ENCODE measurements at places on chromosomes 5 and 9.

DNA sequence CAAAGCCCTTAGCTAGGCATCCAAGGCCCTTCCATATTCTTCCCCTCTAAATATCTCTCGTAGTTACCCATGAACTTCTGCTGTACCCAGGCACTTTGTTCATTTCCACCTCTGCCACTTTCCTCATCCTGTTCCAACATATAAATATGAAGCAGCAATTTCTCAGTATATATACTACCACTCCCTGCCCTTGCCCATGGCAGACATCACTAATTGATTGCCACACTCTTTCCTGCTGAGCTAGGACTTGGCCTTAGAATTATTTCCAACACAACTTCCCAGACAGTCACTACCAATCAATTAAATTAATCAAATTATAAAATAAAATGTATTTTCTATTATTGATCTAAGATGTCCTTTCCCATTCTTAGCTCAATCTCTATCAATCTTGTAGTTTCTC is 8.5 kb downstream of the INSYN2B start:
- no peak for DNase-seq

- no peak for DNase-seq
Measured at GRCh38 chr5:80346055-80346454, 26.3 kb downstream of the SPZ1 start.

- DNase-seq: no peak
Measured at GRCh38 chr5:5533927-5534326, 111.5 kb downstream of the ICE1 start.

- no peak for DNase-seq
Measured at GRCh38 chr9:31807574-31808256, 576.7 kb upstream of the ACO1 start.

- DNase-seq: no peak
Measured at GRCh38 chr5:162096448-162096847, 28.9 kb downstream of the GABRG2 start.

DNA sequence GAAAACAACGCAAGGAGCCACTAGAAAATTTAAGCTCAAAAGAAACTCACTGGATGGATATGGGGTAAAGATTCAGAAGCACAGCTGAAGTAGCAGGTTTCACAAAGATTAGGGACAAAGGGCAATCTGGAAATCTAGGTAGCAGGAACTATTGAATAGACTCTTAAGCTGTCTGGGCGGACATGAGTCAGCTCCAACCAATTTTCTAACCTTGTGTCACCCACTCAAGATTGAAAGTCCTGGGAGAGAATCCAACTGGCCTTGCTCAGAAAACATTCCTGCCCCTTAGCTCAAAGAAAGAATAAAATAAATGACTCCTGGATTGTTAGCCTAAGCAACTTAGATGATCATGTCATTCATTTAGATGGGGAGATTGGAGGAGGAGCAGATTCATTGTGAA is 69.2 kb downstream of the STK32A start:
- DNase-seq: no peak

- DNase-seq: peak; percentile 98
Measured at GRCh38 chr5:38845526-38846378, at the start of gene OSMR. Gene OSMR, plus strand, starts transcription at chr5:38846012. Its CDS starts 23,033 bp downstream, at chr5:38869045.

- no peak for DNase-seq
Measured at GRCh38 chr9:108983885-108984284, 29.4 kb downstream of the CTNNAL1 start.

DNA sequence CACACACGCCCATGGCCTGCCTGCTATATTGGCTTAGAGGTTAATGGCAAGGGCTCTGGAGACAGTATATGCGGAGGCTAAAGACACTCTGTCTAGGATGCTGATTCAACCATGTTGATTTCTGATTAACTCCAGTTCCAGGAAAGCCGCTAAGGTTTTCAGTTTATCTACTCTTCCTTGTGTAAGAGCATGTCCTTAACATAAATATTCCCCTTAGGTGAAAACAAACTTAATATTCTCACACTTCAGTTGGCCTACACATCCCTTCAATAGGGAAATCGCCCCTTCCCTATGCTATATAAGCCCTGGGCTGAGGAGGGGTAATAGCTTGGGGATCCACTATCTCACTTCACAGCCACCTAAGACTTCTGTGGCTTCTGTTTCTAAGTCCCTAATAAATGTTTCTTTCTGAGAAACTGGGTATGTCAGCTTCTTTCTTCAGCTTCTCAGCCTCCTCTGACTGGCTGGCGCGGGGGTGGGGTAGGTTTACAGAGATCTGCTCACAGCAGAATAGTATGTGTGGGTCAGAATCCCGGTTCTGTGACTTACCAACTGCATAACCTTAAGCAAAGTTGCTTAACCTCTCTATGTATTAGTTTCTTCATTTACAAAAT is 4.3 kb upstream of the GPX3 start:
- no peak for DNase-seq

- no peak for DNase-seq
Measured at GRCh38 chr9:104386425-104387069, 117.5 kb upstream of the OR13F1 start.

DNA sequence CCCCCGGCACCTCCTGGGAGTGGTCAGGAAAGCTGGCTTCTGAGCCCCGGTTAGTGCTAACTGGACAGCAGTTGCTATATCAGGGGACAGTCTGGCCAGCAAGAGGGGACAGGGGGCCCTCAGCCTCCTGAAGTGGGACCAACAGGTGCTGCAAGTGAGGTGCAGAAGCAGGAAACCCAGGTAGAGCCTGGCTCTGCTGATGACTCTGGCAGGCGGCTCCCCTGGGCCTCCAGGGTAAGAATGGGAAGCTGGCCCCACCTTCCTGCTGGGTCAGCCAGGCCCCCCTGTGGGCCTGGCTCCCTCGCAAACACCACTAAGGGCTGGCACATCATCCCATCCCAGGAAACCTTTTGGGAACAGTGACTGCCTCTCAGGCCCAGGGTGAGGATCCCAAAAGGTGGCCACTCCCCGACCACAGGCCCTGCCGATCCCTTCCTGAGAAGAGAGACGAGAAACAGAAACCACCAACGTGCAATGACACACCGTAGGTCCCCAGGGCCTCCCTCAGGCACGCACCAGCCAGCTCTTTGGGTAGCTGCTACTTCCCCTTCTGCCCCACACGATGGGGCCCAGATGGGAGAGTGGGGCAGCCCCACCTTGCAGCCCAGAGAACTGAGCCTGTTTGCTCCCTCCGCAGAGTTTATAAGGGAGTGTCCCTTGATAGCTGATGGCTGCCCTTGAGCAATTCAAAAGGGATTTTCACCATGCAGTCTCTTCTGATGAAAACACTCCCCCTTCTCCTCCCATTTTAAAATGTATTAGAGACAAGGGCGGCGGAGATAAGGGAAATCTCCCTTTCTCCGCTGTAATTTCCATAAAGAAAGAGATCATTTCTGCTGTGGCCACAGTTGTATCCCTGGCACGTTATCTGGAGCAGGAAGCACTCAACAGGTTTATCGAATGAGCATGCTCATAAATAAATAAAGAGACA is 76.8 kb downstream of the STK10 start:
- no peak for DNase-seq

DNA sequence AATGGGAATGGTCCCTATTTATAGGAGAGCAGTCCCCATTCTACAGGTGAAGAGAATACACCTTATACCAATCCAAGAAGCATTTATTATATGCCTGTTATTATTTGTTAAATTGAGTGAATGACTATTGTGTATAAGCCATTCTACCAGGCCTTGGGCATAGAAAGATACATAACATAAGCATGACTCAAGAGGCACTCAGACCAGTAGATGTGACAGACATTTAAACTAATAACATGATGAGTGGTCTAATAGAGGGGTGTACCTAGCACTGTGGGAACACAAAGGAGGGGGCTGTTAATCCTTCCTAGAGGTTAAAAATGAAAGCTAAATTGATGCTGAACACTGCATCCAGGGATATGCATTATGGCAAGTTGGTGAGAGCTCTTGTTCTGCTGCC is 145.0 kb upstream of the TNC start:
- DNase-seq: no peak

DNA sequence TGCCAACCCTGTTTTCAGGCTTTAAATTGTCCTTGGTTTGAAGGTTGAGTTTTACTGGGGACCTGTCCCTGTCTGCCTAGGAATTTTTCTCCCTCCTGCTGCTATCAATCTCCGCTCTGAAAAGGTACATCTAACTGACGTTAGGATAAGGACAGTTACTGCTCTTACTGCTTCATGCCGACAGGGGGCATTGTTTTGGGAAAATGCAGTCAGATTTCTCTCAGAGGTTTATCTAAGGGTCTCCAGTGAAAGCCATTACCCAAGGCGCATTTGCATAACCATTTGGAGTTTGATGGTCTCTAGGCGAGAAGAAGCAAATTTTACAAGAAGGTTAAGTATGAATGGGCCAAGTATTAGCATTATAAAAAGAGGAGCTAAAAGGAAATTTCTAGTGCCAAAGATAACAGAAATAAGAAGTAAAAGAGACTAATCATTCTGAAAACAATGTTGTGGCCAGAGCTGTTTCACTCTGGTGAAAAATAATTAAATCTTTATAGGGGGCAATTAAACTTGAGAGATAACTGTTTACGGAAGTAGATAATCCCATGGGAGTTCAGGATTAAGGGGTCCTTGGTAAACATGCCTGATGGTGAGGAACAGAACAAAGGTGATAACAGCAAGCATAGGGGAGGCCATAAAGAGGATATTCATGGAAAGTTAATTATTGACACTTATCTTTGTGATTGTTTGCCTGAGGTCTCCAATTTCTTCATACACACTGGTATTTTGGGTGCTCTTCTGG is 605.0 kb downstream of the MTRR start:
- no peak for DNase-seq
